ENCODE measurements at places on chromosomes 16 and 17.

GRCh38 chr16:8426569-8426968, 163.7 kb downstream of the TMEM114 start:
- no peak for DNase-seq

DNA sequence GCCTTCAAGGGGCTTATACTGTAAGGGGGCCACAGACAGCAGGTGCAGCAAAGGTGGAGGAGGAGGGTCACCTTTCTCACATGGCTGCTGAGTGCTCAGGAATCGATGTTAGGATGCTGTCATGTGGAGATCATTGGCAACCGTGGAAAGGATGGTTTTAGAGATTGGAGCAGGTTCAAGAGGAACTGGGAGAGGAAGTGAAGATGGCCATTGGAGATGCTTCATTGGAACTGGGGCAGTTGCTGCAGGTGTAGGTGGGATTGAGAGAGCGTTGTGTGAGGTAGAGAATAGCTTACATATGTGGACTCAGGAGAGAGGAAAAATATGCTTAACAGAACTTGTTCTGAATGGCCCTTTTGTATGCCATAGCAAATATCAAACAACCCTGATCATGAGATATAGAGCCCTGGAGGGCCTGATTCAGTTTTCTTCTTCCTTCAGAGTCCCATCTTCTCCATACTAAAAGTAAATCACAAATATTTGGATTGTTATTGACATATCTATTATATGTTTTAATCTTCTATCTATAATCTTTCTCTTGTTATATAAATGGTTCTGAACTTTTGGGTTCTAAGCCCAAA, 40.8 kb downstream of the LDHD start:
- DNase-seq: no peak

GRCh38 chr16:23114131-23114904, 34.9 kb downstream of the USP31 start:
- DNase-seq: peak; percentile 26

DNA sequence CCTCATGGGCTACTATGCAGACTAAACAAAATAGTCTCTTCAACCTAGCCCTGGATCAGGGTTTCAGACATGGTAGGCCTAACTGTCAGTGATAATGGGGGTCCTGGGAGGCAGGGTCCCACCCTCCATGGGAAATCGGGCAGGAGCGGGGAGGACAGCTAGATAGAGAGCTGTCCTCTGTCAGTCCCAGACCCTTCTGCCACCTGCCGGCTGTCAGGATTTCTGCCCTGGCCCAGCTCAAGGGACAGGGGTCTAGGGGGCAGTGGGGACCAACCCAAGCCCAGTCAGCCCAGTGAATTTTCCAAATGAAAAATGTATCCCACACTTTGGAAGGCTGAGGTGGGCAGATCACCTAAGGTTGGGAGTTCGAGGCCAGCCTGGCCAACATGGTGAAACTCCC, 5.3 kb downstream of the CA7 start:
- DNase-seq: no peak

DNA sequence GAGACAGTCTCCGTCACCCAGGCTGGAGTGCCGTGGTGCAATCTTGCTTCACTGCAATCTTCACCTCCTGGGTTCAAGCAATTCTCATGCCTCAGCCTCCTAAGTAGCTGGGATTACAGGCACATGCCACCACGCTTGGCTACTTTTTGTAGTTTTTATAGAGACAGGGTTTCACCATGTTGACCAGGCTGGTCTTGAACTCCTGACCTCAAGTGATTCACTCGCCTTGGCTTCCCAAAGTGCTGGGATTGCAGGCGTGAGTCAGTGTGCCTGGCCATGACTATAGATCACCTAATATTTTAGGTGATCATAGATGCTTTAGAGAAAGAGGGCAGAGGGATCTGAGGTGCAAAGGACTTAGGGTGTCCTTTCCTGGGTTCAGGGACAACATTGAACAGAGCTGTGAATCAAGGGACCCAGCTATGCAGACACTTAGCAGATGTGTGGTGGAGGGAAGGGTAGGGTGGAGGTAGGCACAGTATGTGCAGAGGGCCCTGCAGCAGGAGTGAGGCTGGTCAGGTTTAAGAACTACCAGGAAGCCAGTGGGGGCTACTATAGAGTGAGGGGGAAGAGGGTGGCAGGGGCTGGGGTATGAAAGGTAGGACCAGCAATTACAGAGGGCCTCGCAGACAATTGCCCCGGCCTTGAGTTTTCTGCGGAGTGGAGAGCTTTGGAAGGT, 116.5 kb downstream of the CMIP start:
- no peak for DNase-seq
